ENCODE measurements at places on chromosomes 5 and 9.

- DNase-seq, result no peak
Measured at GRCh38 chr5:67005737-67006499, 190.7 kb downstream of the CD180 start.

DNA sequence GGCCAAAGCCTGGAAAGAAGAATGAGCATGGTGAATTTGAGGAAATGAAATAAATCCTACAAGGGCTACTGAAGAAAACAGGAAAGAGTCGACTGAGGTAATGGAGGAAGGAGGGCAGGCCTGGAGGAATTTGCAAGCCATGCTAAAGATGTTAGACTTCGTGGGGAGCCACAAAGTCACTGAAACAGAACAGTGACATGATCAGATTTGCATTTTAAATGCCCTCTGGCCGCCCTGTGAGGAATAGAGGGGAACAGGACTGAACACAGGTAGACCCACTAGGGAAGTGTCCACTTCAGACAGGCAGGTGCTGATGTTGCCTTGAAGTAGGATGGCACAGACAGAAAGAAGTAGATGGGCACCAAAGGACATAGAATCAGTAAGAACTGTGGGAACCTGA lies 42.8 kb upstream of the RLN1 start:
- DNase-seq, result no peak

- DNase-seq, result no peak
Measured at GRCh38 chr5:107470295-107470582, 200.5 kb downstream of the EFNA5 start.

- DNase-seq, result no peak
Measured at GRCh38 chr9:90085633-90086032, 480.8 kb downstream of the GADD45G start.

DNA sequence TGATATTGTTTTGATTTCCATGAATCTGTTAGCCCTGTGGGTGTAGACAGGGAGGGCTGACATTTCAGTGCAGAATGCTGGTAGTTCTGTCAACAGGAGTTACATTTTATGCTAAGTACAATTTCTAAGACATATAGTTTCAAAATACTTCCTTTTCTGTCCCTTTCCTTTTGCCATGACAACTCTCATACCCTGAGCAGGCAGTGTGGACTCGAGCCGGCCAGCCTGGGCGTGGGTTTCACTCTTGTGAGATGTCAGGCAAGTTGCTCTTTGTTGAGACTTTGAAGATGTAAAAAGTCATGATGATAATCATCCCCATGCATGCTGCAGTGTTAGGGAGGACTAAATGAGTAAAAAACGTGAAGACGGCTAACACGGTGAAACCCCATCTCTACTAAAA lies 197.9 kb downstream of the CFAP90 start:
- DNase-seq, result no peak

- DNase-seq, result no peak
Measured at GRCh38 chr5:157530226-157530972, 45.2 kb downstream of the ADAM19 start.

GRCh38 chr5:1787472-1788047 lies 12.1 kb downstream of the MRPL36 start:
- no peak for DNase-seq

GRCh38 chr5:163916376-163916775 lies 411.0 kb downstream of the MAT2B start:
- no peak for DNase-seq

Data from NCI-H748 treated with DMSO at 0.1 percent for 48 hours (cell line).